K562 (cell line): ENCODE measurements at places on chromosomes 7 and 10.

GRCh38 chr10:110002801-110003523 is 4.8 kb upstream of the ADD3 start:
- no peaks in the 10 kb centered on the region for H3K36me3 ChIP-seq
- H3K4me3 ChIP-seq, result no peak overlapping the region
- H3K4me1 ChIP-seq, result peaks cover 14% of the 10 kb centered on the region
- no peak overlapping the region for H3K27ac ChIP-seq

GRCh38 chr10:44970812-44971395 is 7.7 kb downstream of the DEPP1 start:
- H3K4me3 ChIP-seq, result no peak overlapping the region
- H3K36me3 ChIP-seq, result no peaks in the 10 kb centered on the region
- no peak for DNase-seq
- no peak overlapping the region for H3K27ac ChIP-seq
- peaks cover 24% of the 10 kb centered on the region for H3K4me1 ChIP-seq

DNA sequence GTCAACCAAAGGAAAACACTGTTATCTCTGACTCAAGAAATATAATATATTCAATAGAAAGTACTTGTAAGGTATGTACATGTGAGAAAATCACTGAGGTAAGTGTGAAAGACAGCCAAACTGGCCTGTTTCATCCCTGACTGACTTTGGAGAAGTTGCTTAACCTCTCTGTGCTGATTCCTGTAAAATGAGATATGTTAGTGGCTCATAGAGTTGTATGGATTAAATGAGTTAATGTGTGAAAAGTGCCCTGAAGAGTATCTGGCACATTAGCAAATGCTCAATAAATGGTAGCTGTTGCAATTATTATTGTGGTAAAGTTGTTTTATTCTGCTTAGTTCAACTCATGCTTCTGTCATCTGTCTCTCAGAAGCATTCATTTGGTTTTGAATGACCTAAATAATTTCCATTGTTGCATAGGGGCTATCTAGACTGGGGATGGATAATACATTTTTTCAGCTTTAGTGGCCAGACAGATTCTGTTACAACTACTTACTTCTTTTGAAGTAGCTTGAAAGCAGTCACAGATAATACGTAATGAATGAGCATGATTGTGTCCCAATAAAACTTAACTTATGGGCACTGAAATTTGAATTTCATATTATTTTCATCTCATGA is 84.3 kb downstream of the SKAP2 start:
- no peaks in the 10 kb centered on the region for H3K27me3 ChIP-seq
- H3K27ac ChIP-seq, result no peak overlapping the region
- DNase-seq, result no peak
- H3K4me1 ChIP-seq, result no peaks in the 10 kb centered on the region

- no peak for DNase-seq
- no peaks in the 10 kb centered on the region for H3K27me3 ChIP-seq
- H3K4me3 ChIP-seq, result no peak overlapping the region
These were observed 34.8 kb downstream of the SGCE start for GRCh38 chr7:94621120-94621519.

GRCh38 chr10:132546567-132547420 is 9.2 kb downstream of the INPP5A start:
- H3K4me3 ChIP-seq, result no peak overlapping the region
- H3K27me3 ChIP-seq, result no peaks in the 10 kb centered on the region
- DNase-seq, result no peak
- H3K27ac ChIP-seq, result no peak overlapping the region
- H3K4me1 ChIP-seq, result peaks cover 10% of the 10 kb centered on the region
- H3K36me3 ChIP-seq, result no peaks in the 10 kb centered on the region

DNA sequence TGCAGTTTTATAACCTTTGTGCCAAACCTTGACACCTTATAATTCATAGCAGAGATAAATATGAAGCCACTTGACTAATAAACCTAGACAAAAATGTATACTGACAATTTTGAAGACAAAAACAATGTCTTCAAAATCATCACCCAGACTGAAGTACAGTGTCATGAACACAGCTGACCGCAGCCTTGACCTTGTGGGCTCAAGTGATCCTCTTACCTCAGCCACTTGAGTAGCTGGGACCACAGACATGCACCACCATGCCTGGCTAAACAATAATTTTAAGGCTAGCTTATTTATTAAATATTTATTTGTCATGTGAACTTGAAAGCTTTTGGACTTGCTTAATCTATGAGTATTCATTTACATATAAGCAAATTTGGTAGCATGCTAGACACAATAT is 24.3 kb downstream of the IL6 start:
- H3K36me3 ChIP-seq, result no peaks in the 10 kb centered on the region
- no peak overlapping the region for H3K27ac ChIP-seq
- H3K27me3 ChIP-seq, result no peaks in the 10 kb centered on the region
- DNase-seq, result no peak

GRCh38 chr10:126661356-126661755 is 9.1 kb downstream of the C10orf90 start:
- H3K27me3 ChIP-seq, result no peaks in the 10 kb centered on the region
- H3K4me1 ChIP-seq, result no peaks in the 10 kb centered on the region
- DNase-seq, result no peak
- H3K27ac ChIP-seq, result no peak overlapping the region
- H3K36me3 ChIP-seq, result no peaks in the 10 kb centered on the region
- H3K4me3 ChIP-seq, result no peak overlapping the region

- peak; percentile 72 for DNase-seq
- H3K27me3 ChIP-seq, result no peaks in the 10 kb centered on the region
These were observed 34.7 kb downstream of the DDIT4 start for GRCh38 chr10:72308320-72308987.

DNA sequence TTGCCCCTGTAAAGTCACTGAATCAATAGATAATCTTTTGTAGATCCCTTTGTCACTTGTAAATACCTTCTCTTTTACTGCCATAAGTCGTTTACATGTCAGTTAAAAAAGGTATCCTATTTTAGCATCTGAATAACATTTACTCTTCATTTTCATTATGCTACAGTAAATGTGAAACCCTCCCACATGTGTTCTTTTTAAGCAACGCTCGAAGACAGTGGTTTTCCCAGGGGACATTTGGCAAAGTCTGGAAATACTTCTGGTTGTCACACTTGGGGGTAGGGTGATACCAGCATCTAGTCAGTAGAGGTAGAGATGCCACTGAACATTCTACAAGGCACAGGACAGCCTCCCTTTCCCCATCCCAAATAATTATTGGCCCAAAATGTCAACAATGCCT is 23.7 kb downstream of the ATAD1 start:
- H3K4me1 ChIP-seq, result no peaks in the 10 kb centered on the region
- H3K4me3 ChIP-seq, result no peak overlapping the region
- no peaks in the 10 kb centered on the region for H3K27me3 ChIP-seq
- no peak for DNase-seq
- H3K36me3 ChIP-seq, result peaks cover 53% of the 10 kb centered on the region; the same call in 2 of the 3 replicates

- no peak overlapping the region for H3K27ac ChIP-seq
- no peaks in the 10 kb centered on the region for H3K36me3 ChIP-seq
- no peak overlapping the region for H3K4me3 ChIP-seq
- H3K4me1 ChIP-seq, result no peaks in the 10 kb centered on the region
- no peak for DNase-seq
These were observed 1454.8 kb upstream of the LRRTM3 start for GRCh38 chr10:65470986-65471385.
